ENCODE measurements at places on chromosomes 6 and 20. TPM values are rescaled to one million over a fixed set of nuclear protein-coding genes. Genes with fewer than 3 reads are reported as not detected.
A peak's percentile ranks its signal among the peaks of the same experiment; 100 is the strongest.

DNA sequence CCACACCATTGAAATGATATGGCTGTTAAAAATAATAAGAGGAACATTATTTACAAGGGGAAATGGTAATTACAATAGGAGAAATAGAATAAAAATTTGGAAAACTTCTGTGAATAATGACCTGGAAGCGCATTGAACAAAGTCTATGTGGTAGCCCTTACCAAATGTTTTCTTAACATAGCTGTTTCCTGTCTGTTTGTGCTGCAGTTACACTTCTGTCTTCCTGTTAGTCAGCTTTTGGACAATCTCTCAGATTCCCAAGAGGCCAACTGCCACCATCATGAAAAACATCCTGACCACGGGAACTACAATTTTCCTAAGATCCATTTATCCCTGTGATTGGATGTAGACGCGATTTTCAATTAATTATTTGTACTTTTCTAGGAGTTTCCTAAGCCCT is 754.4 kb upstream of the MARCKS start:
- DNase-seq = no peak

DNA sequence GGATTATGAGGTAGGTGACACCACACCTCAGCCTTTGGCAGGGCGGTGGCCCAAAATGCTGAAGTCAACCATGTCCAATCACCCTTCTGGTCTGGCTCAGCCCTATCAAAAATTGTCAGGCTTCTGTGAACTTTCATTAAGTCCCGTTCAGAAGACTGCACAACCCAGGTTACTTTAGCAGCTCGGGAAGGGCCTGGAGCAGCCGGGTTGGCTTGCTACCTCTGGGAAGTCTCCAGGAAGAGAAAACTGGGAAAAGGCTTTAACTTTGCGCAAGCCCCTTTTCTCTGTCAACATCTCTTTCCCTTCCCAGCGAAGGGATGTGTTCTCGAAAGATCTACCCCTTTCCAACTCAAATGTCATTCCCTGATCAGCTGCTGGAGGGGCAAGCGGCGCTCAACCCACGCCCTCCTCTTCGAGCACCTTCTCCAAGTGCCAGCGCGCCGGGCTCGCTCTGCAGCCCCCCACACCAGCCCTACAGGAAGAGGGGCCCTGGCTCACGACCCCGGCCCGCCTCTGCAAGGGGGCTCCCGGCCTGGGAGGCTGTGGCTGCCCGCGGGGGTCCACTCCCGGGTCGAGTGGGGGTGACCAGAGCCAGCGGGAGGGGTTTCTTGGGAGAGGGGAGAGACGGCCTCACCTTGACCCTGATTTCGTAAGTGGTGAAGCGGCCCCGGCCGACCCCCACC is 573 bp downstream of the SNX3 start:
- DNase-seq = no peak

- no peak for DNase-seq
Measured at GRCh38 chr6:144161975-144162374, 11.7 kb downstream of the STX11 start.

GRCh38 chr6:105748737-105749161 is 337.4 kb upstream of the PRDM1 start:
- no peak for DNase-seq

- no peak for DNase-seq
Measured at GRCh38 chr6:125554456-125554855, 195.0 kb upstream of the HEY2 start.

GRCh38 chr20:46060301-46060881 is 29.4 kb downstream of the NCOA5 start:
- peak; percentile 35 for DNase-seq

- DNase-seq = peak; percentile 81
Measured at GRCh38 chr20:38645980-38646858, 44.6 kb downstream of the ARHGAP40 start.

GRCh38 chr20:5979801-5980200 is 29.3 kb downstream of the MCM8 start:
- DNase-seq = no peak

- DNase-seq = peak; percentile 87
Measured at GRCh38 chr20:48945840-48946514, 24.5 kb downstream of the ARFGEF2 start.

DNA sequence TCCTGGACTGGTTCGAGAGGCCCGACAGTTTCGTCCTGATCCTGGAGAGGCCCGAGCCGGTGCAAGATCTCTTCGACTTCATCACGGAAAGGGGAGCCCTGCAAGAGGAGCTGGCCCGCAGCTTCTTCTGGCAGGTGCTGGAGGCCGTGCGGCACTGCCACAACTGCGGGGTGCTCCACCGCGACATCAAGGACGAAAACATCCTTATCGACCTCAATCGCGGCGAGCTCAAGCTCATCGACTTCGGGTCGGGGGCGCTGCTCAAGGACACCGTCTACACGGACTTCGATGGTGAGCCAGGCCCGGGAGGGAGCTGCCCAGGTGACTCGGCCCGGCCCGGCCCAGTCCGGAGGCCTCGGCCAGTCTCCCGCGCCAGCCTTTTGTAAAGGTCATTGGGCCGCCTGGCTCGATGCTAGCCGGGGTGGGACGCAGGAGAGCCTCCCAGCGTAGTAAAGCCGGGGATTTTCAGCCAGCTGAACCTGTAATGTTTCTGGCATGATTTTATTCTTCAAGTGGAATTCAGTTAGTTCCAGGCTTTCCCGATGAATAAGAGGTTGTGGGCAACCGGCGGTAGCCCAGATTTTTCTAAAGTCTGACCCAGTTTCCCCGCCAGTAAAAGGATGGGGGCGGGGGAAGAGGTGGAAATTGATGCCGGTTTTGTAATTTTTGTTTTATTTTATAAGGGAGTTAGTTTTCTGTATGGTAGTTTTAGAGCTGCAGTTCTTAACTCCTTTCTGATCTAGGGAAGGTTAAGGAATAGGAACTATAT is 1.4 kb downstream of the PIM1 start:
- DNase-seq = peak; percentile 70

DNA sequence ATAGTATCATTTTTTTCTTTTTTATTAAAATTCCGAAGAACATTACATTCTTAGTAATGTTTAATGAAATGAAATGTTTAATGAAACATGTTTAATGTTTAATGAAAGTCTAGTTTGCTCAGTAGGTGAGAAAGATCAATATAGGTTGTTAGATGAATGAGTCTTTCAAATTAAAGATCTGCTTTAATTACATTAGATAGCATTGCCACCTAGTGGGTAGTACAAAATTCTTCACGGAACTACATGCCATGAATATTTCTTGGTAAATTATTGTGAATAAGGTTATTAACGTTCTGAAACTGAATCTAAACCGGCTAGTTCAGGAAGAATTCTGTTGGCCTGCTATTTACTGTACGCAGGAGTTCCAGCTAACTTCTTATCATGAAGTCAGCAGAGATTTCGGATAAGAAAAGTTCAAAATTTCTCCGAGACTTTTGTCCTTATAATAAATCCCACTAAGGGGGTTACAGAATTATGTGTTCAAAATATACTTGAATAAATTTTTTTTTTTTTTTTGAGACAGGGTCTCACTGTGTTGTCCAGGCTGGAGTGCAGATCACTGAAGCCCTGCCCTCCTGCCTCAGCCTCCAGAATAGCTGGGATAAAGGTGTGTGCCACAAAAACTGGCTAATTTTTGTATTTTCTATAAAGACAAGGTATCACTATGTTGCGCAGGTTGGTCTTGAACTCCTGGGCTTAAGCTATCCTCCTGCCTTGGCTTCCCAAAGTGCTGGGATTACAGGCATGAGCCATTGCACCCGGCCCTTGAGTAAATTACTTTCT is 7.9 kb upstream of the GMNN start:
- DNase-seq = no peak

DNA sequence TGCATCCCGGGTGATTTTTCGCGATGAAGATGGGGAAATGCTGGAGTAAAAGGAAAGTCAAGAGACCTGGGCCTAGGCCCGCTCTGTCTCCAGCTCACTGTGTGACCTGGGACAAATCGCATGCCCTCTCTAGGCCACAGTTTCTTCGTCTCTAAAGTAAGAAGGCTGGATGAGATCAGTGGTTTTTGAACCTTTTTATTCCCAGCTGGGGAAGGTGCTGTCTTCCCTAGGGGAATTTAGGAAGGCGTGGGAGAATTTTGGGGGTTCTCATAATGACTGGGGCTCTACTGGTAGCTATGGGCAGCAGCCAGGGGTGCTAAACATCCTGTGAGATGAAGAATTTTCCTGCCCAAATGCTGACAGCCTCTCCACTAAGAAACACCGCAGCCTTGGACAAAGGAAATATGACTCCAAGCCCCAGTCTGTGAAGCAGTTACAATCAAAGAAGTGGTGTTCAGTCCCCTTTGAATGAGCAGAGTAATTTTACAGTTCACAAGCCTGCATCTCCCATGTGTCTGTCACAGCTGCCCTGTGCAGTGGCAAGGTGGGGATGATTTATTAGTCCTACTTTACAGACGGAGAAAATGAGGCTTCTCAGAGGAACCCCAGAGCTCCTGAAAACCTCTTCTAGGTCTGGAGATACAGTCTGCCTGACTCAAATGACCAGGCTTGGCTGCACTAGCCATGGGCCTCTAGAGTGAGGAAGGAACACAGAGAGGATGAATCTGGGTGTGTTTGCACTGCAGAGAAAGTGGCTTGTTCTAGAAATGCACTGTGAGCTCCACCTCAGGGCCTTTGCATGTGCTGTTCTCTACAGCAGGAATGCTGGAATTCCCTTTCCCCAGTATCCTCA is 57.2 kb downstream of the RAB44 start:
- DNase-seq = no peak

DNA sequence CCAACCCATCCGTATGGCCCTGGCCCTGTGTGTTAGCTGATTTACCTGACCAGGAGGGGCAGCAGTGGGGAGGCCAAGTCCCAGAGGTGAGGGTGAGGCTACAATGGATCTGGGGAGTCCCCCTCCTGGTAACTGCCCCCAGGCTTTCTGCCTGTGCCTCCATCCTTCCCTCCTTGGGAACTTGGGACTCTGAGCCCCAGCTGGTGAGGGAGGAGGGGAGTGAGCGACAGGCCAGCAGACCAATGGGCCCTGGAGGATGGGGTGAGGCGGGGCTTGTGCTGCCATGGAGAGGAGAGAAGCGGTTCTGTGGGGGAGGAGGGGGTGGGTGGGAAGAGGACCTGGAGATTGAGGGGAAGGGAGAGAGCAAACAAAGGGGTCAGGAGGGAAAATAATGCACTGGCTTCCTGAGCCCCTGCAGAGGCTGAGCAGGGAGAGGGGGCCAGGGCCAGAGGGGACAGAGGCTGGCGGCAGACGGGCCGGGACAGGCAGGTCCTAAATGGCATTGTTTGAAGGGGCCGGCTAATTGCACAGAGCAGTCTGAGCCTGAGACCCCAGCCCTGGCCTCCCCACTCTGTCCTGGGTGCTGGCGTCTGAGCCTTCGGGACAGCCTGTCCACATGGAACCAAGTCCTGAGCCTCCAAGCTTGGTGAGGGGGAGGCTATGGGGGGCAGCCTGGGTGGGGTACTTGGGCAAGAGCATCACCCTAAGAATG is 17.5 kb downstream of the DNMT3B start:
- DNase-seq = no peak

GRCh38 chr6:37889051-37889450 is 69.5 kb downstream of the ZFAND3 start:
- DNase-seq = no peak

DNA sequence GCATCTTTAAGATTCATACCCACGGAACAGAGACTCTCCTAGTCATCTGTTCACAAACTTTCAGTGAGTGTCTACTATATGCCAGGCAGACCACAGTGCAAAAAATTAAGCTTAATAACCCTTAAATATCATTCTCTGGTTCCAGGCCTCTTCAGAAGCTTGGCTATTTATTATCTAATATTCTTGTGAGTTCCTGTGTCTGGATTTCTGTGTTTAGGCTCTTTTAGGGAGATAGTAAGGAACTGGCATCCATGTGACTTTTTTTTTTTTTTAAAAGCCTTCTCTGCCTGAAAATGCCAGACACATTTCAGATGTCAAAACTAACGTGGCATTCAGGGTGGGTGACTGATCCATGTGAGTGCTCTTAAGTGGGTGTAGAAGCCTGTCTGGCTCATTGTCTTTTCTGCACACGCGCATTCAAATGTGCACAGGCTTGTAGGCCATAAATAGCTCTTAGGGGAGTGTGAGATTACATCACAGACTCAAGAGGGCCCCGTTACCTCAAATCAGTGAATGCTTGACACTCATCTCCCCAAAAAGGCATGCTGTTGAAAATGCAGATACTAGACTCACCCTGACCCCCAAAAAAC is 141.9 kb downstream of the GMPR start:
- no peak for DNase-seq

DNA sequence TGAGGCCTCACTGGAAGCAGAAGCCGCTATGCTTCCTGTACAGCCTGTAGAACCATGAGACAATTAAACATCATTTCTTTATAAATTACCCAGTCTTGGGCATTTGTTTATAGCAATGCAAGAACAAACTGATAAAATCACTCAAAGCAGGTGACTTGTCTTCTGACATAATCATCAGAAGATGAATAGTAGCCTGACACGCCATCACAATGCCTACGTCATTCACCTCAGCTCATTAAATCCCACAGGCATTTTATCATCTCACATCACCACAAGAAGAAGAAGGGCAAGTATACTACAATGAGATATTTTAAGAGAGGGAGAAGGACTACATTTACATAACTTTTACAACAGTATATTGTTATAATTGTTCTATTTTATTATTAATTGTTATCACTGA is 3.1 kb upstream of the CAP2 start:
- no peak for DNase-seq

GRCh38 chr20:11210611-11211010 is 536.8 kb upstream of the JAG1 start:
- DNase-seq = no peak

DPPA5 gene
- total RNA-seq = not detected

WDR27 gene
- total RNA-seq = 66.7 TPM

BIRC7 gene
- total RNA-seq = 0.60 TPM

HSPA1L gene
- total RNA-seq = 1.7 TPM

ZGPAT gene
- total RNA-seq = 29.4 TPM

MATN4 gene
- not detected for total RNA-seq

MOG gene
- total RNA-seq = not detected

Data from ureter (tissue), 1 donor.